Spleen (tissue), 13 donors: ENCODE measurements at places on chromosomes 5 and 9. TPM values are rescaled to one million over a fixed set of nuclear protein-coding genes. Genes with fewer than 3 reads are reported as not detected.

Gene ZNF367
- total RNA-seq: 2.2 TPM

Gene NREP
- 22.4 TPM for total RNA-seq

Gene TCF7
- 69.3 TPM for total RNA-seq

Gene AIF1L
- 215 TPM for total RNA-seq

Gene SOHLH1
- not detected for total RNA-seq

Gene BTNL3
- total RNA-seq: 0.37 TPM

Gene THOC3
- 37.1 TPM for total RNA-seq

Gene CDO1
- total RNA-seq: 6.1 TPM

Gene OR1J2
- total RNA-seq: not detected

Gene SLC46A2
- 1.3 TPM for total RNA-seq

Gene SMIM15
- 41.5 TPM for total RNA-seq

Gene PCDH12
- 34.6 TPM for total RNA-seq

Gene HAVCR1
- total RNA-seq: 1.4 TPM

Gene POLR1E
- total RNA-seq: 14.4 TPM

Gene DBH
- total RNA-seq: not detected

Gene FUT7
- 12.0 TPM for total RNA-seq

Gene RPP25L
- total RNA-seq: 29.8 TPM

Gene CMBL
- 7.9 TPM for total RNA-seq

Gene PCDHA10
- 1.2 TPM for total RNA-seq

Gene PCDHB15
- 3.8 TPM for total RNA-seq

Gene PAPPA
- total RNA-seq: 0.23 TPM

Gene CCDC107
- 19.0 TPM for total RNA-seq

Gene SLC34A3
- total RNA-seq: not detected

Gene NPM1
- 681 TPM for total RNA-seq

Gene IFNB1
- not detected for total RNA-seq

Gene TSSK1B
- total RNA-seq: not detected

Gene CRAT
- 24.6 TPM for total RNA-seq

Gene PCDHGC4
- total RNA-seq: 3.9 TPM

Gene GALT
- 74.7 TPM for total RNA-seq

Gene RASEF
- total RNA-seq: 0.13 TPM

Gene TMEM161B
- total RNA-seq: 19.1 TPM

Gene SPATA31D4
- not detected for total RNA-seq

Gene CNTNAP3
- total RNA-seq: 12.2 TPM

Gene PDCD1LG2
- 21.4 TPM for total RNA-seq

Gene BRINP1
- 0.60 TPM for total RNA-seq

Gene ZNF622
- 19.0 TPM for total RNA-seq

Gene SGCD
- total RNA-seq: 1.2 TPM

Gene NEURL1B
- total RNA-seq: 1.2 TPM
